ENCODE measurements at places on chromosomes 11 and 22.

GRCh38 chr11:10095412-10096208 is 198.4 kb downstream of the SBF2 start:
- DNase-seq: no peak

DNA sequence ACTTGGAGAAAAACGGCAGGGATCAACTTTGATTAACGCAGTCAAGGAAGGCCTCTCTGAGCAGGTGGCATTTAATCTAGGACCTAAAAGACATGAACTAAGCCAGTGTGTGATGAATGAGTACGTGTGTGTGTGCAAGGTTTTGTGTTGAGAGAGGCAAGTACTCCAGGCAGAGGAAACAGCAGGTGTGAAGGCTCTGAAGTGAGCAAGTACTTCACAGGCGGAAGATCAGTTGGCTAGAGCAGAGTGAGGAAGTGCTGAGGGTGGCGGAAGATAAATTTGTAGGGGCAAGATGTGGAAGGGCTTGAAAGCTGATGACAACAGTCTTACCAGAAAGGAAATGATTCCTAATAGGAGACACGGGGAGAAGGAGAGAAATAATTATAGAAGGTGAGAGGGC is 6.8 kb downstream of the APIP start:
- no peak for DNase-seq

GRCh38 chr11:126978911-126979310 is 21.7 kb downstream of the KIRREL3 start:
- no peak for DNase-seq

GRCh38 chr11:72776844-72777754 is 16.7 kb downstream of the STARD10 start:
- no peak for DNase-seq

GRCh38 chr22:46023558-46023981 is 46.6 kb upstream of the WNT7B start:
- DNase-seq: peak; percentile 89

- DNase-seq: no peak
These were observed 10.5 kb upstream of the USP28 start for GRCh38 chr11:113885897-113886296.

- peak; percentile 74 for DNase-seq
These were observed 125.6 kb downstream of the TRPC6 start for GRCh38 chr11:101458161-101458560.

DNA sequence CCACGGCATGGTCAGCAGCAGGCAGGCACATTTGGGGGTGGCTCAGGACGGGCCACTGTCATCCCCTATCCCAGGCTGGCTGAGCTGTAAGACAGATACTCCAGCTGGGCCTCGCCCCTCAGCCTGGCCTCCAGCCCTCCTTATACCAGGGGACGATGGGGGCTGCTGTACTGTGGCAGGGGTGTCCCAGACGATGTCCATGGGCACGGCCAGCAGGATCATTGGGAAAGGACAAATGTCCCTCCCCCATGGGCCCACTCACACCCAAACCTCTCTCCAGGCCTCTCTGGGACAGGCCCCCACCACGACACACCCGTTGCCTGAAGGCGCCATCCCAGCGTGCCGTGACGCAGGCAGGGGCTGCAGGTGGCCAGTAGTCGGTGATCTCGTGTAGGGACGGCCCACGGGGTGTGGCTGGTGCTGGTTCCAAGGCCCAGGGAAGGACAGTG is 1.5 kb upstream of the IL17REL start:
- no peak for DNase-seq

Measured in fibroblast of mammary gland (primary cell).